Nucleus accumbens (tissue), 56 donors: ENCODE measurements at places on chromosomes 3 and 15.

- DNase-seq: no peak
Observed at GRCh38 chr3:71247221-71247957, 336.1 kb downstream of the FOXP1 start.

GRCh38 chr3:43770426-43771103 is 79.8 kb downstream of the ABHD5 start:
- DNase-seq: no peak

DNA sequence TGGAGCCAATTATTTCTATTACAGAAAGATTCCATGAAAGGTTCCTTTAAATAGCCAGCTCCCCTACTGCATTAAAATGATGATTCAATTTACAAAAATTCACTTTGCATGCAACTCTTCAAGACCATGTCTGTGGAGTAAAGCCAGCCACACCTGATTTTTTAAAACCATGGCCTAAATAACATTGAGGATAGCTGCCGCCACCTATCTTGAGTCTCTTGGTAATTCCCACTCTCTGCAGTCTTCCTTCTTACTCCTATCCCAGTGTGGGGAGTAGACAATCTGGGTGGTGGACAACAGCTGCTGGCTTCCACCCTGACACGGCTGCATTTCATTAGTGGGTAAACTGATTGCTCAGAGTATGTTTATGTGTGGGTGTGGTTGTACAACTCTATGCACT is 10.7 kb downstream of the LRTM1 start:
- DNase-seq: no peak

DNA sequence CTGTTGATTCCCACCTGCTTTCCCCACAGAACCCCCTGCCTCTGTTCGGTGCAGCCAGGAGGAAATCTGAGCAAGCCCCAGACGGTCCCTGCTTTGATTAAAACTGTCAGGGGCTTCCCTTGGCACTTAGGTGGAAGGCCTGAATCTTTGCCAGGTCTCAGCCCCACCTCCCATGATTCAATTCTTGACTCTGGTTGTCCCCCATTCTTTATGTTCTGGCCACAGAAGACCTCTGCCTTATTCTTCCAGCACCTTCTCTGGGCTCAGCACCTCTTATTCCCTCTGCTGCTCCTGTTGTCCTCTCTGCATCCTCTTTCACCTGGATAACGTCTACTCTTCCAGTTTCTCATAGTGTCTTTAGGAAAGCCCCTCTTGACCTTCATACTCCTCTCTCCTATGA is 349.4 kb downstream of the PTPRG start:
- DNase-seq: no peak

- no peak for DNase-seq
Observed at GRCh38 chr3:114079761-114080160, 23.2 kb downstream of the QTRT2 start.

- DNase-seq: no peak
Observed at GRCh38 chr3:196778755-196779154, 39.1 kb downstream of the PAK2 start.

- DNase-seq: no peak
Observed at GRCh38 chr15:46170326-46170725, 535.5 kb downstream of the SQOR start.

GRCh38 chr3:131174752-131175151 is 148.1 kb downstream of the NEK11 start:
- no peak for DNase-seq

GRCh38 chr3:38453075-38453912 is at the start of gene ACVR2B:
Gene ACVR2B (plus strand): TSS chr3:38453890. CDS start chr3:38454323, 433 bp downstream.
- DNase-seq: peak; percentile 87

DNA sequence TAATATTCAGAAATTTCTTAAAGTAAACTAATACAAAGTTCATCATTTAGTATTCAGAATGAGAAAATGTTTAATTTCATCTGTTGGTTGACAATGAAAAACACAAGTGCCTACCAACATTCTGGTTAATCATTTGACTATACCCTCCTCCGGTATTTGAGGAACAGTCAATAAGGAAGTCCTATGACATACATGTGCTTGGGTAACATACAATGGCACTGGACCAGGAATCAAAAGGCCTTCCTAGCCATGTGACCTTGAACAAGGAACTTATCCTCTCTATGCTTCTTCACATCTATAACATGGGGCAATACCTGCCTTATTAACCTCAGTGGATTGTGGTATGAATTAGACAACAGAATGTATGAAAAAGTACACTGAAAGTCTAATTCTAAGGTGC is 65.8 kb downstream of the ZNF280D start:
- DNase-seq: no peak

DNA sequence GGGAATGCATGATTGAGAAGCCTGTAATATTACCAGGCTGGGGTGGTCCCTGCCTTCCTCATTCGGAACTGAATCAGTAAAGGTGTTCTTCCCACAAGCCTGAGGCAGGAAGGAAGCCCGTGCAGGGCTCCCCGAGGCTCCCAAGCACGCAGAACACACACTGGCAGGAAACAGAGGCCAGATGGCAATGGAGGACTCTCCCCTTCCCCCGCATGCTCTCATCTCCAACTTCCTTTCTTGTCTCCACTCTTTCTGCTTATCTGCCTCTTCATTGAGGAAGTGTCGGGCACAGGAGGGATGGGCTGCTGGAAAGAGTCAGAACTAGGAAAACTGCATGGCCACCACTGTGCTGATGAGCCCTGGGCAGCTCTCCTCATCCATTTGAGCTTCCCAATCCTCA is 123.5 kb downstream of the NUP210 start:
- DNase-seq: no peak

DNA sequence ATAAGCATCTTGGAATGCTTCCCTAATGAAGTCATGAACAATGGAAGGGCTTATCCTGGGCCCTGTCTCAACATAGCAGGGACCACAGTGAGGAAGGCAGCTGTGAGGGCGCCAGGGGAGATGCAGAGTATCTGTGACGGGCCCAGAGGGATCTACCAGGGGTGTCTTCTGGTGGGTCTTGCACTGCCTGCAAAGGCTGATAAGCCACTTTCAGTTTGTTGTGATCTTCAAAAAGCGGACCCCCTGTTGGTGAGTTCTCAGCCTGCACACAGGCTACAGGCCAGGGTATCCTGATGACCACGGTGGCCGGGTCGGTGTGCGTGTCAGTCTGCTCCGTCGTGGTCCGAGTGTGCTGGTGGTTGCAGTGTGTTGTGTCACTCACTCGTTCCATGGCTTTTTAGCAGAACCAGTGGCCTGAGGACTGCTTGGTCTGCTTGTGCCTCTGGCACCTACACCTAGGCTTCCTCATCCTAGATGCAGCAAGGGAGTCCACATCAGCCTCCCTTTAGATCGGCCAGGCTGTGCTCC is 46.8 kb downstream of the CHDH start:
- no peak for DNase-seq

DNA sequence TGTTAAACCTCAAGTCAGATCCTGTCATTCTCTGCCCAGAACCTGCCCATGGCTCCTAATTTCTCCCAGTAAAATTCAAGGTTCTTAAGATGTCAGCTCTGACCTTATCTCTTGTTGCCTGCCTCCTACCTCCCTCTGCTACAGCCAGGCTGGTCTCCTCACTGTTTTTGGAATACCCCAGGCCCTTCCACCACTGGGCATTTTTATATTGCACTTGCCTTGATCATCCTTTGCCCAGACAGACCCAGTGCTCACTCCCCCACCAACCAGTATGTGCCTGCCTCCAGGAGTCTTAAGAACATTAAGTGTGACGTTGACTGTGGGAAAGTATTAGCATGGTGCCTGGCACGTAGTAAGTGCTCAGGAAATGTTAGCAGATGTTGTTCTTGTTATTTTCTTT is 3.1 kb downstream of the MITF start:
- no peak for DNase-seq

DNA sequence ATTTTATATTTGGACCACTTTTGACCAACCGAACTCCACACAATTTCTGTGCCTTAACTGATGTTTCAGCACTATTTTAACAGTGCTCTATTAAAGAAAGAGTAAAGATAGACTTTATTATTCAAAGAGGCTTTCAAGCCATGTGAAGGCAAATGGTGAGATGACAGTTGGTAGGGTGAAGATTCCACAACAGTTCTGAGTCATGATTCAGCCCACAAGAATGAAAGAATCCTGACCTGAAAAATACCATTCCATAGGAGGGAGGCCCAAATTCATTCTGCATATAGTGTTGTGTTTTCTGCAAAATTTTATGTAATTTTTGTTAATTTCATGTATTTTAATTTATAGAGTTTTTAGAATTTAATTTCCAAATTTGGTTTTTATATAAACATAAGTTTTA is 135.6 kb upstream of the STAC start:
- DNase-seq: no peak

- DNase-seq: no peak
Observed at GRCh38 chr3:196793246-196793645, 53.6 kb downstream of the PAK2 start.

GRCh38 chr15:35514759-35515158 is 31.2 kb downstream of the DPH6 start:
- no peak for DNase-seq
